ENCODE measurements at places on chromosomes 12 and 14. TPM values are rescaled to one million over a fixed set of nuclear protein-coding genes. Genes with fewer than 3 reads are reported as not detected.

SERPINA6 gene
- total RNA-seq: not detected

CLEC4A gene
- 0.33 TPM for total RNA-seq

NELL2 gene
- total RNA-seq: 0.26 TPM

STAB2 gene
- not detected for total RNA-seq

GSG1 gene
- total RNA-seq: 0.26 TPM
